Mesenteric fat pad (tissue), 1 donor: ENCODE measurements at places on chromosomes 11 and 22.

GRCh38 chr11:78961937-78962701, 387.5 kb upstream of the NARS2 start:
- DNase-seq, result no peak

- no peak for DNase-seq
These were observed 14.7 kb downstream of the GRIK4 start for GRCh38 chr11:120526241-120526640.

DNA sequence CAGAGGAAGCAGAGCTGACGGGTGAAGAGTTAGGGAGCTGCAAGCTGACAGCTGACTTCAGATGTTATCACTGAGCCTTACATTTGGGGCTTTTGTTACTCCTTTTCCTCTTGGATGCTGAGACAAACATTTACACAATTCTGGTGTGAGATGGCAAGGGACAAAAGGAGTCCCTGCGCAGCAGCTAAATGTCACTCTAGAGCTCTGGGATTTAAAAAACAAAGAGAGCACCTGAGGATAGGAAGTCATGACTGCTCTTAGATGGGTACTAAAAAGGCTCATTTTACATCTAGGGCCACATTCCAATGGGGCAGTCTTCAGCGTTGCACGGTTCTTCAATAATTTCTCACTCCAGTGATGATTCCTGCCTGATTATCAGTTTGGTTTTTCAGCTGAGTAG, 204.5 kb downstream of the RAB38 start:
- no peak for DNase-seq

DNA sequence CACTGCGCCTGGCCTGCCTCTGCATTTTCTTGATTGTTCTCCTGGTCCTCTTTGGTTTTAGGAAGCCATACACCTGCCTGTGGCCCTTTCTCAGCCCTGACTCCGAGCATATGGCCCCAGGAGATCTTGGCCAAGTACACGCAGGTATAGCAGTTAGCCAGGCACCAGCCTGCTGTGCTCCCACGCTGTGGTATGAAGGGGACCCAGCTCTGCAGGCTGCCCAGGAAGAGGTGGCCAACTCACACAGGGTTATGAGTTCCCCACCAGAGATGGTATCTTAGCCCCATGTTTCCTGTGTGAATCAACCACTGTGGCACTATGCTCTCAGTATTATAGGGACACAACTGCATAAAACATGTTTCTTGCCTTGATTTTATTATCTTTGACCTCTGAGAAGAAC, 31.1 kb downstream of the SGSM3 start:
- DNase-seq, result no peak

- no peak for DNase-seq
These were observed 172.5 kb downstream of the TBC1D22A start for GRCh38 chr22:46934746-46935491.

GRCh38 chr22:27512283-27512761, 289.2 kb downstream of the MN1 start:
- no peak for DNase-seq

GRCh38 chr11:9251311-9251710, 13.8 kb downstream of the DENND5A start:
- DNase-seq, result no peak

DNA sequence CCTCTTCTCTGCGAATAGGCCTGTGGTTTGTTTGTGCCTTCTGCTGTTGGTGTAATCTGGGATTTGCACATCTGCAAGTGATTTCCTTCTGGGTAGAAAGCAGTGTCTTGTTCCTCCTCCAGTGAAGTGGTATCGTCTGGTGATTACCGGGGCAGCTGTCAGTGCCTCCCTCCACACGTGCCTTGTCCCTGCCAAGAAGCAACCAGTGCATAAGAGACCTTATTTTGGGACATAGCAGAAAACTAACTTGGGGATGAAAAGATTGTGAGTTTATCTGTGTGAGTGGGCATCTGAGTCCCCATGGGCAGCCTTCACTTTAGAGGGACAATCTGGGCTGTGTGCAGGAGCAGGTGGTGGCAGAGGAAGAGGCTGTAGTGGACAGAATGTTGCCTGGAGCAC, 71.5 kb upstream of the SORL1-AS1 start:
- DNase-seq, result no peak

DNA sequence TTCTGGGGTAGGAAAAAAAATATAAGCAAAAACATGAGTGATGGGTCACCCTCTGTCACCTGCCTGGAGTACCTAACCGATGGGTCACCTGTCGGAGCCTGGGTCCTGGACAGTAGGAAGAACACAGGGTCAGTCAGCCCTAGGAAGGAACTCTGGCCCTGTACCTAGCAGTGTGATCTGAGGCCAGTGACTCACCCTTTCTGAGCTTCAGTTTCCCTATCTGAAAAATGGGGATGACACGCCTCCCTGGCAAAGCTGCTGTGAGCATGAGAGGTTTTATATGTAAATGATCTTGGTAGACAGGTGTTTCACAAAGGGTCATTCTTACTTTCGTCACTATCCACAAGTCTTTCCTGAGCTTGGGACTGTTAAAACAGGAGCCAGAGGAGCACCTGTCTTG, 182.0 kb downstream of the ST3GAL4 start:
- no peak for DNase-seq

- no peak for DNase-seq
These were observed 126.3 kb downstream of the MPPED2 start for GRCh38 chr11:30459821-30460220.

GRCh38 chr11:61035526-61035835, 64.0 kb downstream of the CD6 start:
- no peak for DNase-seq

DNA sequence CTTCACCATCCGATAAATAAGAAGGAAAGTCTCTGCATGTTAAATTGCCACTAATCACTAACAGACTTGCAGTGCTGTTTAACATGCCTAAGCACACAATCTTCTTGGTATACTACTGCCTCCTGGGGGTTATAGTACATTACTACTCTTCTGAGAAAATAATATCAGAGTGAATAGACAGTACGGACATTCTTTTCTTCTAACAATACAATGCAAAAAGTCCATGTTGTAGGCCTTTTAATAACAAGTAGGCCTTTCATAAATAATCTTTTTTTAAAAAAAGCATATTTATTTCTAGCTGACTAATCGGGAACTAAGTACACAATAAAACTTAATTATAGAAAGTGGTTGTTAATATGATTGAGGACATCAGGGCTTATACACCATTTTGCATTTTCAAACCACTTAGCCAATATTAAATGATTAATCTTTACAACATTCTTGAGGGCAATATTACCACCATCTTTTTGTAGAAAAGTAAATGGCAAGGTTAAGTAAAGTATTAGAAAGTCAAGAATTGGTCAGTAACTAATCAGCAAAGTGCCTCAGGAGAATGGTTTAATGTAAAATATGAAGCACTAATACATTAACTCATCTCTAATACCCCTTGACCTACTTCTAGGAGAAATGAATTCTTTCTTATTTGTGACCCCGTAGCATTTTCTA, 84.7 kb downstream of the TTC28 start:
- DNase-seq, result no peak

DNA sequence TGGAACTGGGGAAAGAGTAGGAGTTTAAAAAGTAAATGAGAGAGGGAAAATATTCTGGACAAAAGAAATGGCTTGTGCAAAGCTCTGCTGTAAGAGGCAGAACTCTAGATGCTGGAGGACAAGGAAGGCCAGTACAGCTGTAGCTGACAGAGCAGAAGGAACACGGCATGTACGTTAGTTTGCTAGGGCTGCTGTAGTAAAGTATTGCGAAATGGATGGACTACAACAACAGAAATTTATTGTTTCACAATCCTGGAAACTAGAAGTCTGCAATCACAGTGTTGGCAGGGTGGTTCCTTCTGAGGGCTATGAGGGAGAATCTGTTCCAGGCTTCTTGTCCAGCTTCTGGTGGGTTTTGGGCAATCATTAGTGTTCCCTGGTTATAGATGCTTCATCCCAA, 454.4 kb downstream of the NTM start:
- DNase-seq, result no peak

DNA sequence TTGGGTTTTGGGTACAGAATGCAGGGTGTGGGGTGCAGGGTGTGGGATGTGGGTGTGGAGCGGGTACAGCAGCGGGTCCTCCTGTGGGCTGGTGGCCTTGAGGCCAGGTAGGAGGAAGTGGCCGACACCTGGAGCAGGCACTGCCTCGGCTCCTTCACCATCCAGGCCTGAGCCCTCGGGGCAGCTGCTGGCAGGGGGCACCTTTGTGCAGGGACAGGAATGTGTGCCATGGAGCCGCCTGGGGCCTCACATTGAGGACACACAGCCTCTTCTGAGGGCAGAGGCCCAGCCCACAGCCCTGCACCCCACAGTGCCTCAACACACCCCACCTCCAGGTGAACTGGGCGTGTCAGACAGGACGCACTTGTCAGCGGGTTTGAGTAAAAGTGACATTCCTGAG, 984.0 kb downstream of the BRD1 start:
- no peak for DNase-seq

DNA sequence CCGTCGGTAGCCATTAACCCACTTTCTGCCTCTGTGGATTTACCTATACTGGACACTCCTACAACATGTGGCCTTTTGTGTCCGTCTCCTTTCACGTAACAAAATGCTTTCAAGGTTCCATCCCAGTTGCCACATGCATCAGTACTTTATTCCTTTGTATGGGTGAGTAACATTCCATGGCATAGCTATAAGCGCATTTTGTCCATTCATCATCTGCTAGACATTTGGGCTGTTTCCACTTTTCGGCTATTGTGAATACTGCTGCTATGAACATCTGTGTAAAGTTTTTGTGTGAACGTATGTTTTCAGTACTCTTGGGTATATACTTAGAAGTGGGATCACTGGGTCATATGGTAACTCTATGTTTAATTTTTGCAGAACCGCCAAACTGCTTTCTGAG, 257.2 kb downstream of the ST3GAL4 start:
- no peak for DNase-seq

DNA sequence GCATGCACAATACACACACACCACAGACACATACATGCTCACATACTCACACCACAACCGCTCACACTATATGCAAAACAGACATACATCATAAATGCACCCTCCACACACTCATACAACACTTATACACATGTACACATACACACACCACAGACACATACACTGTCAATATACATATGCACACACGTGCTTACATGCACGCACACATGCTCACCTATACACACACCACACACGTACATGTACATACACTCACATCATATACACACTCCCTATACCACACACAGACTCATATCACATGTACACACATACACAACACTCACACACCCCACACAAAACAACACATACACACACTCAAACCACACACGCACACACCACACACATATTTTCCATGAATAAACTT, 885.3 kb downstream of the TBC1D22A start:
- no peak for DNase-seq

GRCh38 chr22:33697640-33698039, 222.6 kb downstream of the LARGE1 start:
- DNase-seq, result no peak

DNA sequence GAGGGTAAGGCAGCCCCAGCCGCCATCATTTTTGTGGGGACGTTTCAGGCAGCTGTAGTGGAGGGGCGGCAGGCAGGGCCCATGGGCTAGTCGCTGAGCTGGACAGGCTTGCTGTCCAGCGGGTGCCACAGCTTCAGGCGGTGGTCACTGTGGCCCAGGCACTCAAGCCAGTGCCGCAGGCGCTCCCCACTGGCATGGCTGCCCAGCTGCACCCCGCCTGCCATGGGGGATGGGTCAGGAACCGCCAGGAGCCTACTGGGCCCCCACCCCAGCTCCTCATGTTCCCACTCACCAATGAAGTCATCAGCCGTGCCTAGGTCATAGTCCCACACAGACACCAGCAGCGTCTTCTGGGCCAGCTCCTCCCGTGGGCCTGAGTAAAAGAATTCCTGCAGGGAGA, 6.0 kb downstream of the NDUFV1 start:
- no peak for DNase-seq

DNA sequence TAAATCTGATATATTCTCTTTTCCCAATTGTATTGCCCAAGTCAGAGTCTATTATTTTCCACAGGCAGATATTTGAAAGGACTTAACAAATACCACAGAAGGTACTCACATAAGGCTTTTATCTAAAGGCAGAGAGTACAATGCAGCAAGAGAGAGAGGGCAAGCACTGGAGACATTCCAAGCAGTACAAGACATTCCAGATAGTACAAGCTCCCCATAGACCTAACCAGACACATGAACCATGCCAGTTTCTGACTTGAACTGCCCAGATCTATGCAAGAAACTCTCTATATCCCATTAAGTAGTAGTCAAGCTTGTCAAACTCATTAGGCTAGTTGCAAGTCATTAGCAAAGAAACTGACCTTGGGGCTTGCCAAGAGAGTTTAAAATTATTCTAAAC, 11.2 kb upstream of the MS4A6E start:
- DNase-seq, result no peak

- DNase-seq, result no peak
These were observed 41.0 kb upstream of the OLFML1 start for GRCh38 chr11:7444091-7444981.

- no peak for DNase-seq
These were observed 1.3 kb upstream of the ARAP1 start for GRCh38 chr11:72753341-72754148.

DNA sequence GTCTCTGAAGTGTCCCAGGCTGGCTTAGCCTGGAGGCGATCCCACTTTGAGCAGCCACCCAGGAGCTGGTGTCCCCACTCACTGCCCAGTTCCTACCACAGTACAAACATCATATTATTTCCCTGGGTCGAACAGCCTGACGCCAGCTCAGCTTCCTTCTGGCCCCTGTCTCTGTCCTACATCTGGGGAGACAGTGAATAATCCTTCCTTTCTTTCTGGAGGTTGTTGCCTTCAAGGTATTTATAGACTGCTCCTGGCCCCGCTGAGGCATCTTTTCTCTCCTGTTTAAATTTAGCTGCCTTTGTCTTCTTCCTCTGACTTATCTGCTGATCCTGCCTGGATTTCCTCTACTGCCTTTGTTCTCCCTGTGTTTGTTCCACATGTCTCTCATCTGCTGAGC, 56.8 kb upstream of the LRRC55 start:
- no peak for DNase-seq

- DNase-seq, result no peak
These were observed 1083.6 kb downstream of the DLG2 start for GRCh38 chr11:84543367-84544159.

GRCh38 chr11:66579017-66579606, 10.7 kb upstream of the CTSF start:
- peak; percentile 93 for DNase-seq

GRCh38 chr11:124886978-124887666, 10.5 kb downstream of the ROBO4 start:
- DNase-seq, result peak; percentile 78

GRCh38 chr11:13249992-13250391, 27.6 kb upstream of the BMAL1 start:
- no peak for DNase-seq

DNA sequence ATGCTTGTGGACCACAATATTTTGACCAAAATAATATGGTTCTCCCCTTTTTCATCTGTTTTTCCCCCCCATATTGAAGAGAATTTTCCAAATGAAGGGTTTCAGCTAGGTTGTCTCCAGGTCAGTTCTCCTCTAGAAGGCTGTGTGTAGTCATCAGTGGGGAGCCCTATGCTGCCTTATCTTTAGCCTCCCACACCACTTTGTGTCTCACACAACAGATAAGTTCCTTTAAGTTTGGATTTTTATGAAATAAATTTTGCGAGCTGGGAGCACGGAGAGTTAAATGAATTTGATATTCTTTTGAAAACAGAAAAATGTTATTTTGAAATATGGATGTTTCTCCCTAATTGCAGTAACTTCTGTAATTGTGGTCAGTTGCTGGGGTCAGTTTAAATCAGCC, 28.9 kb downstream of the PAX6 start:
- no peak for DNase-seq
